ENCODE measurements at places on chromosomes 11 and 22.

DNA sequence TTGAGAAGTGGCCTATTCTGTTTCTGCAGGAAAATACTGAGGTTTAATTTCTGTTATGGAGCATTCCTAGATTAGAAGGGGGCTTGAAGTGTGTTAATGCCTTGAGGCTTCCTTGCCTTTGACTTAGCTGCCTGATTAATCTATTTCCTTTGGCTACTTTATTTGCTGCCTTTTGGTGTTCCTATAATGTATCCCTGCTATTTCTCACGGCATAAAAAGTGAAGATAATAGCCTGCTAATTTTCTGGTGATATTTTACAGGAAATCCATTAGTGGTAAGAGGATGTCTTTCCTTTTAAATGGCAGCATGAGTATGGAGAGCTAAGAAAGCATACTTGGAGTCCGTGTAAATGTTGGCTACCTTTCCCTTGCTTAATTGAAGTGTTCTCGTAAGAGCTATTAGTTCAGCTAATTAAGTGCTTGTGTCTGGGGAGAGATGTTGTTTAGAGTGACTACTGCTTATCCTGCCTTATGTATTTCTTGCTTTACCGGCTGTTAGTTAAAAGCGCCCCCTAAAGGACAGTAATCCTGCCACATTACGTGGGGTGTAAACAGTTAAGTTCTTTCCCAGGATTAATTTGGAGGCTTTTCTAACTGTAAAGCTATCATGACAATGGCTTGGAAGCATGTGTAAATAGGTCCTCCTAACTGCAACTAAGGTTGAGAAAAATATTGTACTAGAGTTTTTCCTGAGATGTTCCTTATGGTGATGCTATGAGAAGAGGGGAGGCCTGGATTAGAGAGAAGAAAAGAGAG, 45.6 kb downstream of the ZNF280B start:
- peak; percentile 25 for DNase-seq

DNA sequence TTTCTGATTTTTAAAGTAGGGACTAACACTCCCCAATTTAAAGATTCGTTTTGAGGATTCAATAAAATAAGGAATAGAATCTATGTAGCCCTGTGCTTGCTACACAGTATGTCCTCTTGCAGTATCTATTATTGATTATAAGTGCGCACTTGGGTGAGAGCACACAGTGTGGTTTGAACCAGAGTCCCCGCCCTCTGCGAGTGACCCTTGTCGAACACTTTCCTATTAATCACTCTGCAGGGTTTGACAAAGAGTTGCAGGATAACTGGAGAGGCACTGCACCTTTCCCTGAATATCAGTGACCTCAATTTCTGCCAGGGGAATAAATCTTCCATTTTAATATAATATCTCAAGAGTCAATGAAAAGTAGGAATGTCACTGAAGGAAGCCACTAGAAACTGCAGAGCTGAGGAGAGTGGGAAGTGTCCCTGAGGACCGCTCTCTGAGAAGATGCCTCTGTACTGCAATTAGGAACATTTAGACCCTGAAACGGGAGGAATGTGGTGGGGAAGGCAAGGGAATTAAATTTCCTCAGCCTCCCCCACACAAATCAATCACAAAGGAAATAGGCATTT, 182.2 kb downstream of the MAML2 start:
- DNase-seq: no peak

DNA sequence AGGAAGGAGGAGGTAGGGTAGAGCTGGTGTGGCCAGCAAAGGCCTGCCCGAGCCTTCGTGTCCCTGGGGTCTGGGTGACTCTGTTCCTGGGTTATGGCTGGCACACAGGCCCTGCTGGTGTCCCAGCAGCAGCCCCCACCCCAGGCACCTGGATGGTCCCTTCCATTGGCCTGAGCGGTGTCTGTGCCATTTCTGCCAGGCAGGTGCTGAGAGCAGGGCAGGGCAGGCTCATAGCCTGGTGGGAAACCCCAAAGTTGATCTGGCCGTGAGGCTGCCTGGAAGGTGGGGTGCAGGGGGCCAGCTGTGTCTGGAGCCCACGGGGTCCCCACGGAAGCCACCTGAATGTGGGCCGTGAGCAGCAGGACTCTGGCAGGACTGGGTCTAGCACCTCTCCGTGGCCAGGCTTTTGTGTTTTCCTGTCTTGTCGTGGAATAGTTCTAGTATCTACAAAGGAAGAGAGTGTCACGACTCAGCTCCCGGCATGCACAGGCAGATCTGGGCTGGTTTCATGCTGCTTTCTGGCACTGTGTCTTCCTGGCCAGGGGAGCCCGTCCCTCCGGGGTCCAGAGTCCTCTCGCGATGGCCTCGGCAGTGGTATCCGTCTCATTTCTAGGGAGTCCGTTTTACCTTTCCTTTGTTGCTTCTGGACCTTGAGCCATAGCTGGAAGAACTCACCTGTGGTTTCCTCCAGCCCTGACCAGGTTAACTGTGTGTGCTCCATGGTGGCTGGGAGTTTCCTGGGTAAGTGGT, 83.7 kb downstream of the KCNQ1 start:
- DNase-seq: no peak

DNA sequence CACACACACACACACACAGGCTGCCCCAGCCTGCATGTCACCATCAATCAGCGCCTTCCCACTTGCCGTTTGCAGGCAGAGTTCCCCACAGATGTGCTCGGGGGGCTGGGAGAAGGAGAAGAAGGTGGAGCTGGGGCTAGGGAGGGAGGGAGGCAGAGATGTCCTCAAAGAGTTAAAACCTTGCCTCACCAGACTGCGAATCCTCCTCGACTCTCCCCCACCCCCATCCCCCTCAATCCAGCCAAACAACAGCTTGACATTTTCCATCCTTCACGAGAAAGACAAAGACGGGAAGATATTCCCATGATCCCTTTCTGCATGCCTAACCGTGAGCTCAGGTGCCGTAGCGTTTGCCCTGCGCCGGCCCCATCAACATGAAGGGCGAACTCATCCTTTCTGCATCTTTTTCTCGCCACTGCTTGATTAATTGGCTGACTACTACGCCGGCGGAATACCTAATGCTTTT, 365.5 kb downstream of the MIAT start:
- DNase-seq: no peak

DNA sequence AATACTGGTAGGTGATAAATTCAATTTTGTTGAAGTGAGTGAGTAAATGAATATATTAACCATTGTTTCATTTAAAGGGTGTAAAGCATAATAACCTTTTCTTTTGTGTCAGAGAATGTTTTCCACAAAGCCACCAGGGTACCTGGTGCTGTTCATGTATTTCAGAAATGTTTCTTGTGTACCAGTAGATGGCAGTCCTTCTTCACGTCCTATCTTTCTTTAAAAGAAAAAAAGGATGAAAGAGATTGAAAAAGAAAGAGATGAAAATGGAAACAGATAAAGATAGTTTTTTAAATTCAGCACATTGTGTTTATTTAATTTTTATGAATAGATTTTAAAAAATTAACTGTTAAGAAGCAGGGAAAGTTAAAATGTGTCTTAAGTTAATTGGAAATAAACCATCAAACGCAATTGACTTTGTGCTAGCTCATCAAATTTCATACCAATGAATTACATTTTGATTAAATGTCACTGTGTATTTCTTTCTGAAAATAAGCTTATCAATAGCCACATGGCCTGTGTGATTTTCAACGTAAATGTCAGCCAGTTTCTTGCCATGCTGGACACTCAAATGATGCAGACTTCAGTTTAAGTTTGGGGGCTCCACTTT, 65.5 kb upstream of the CHORDC1 start:
- peak; percentile 36 for DNase-seq

DNA sequence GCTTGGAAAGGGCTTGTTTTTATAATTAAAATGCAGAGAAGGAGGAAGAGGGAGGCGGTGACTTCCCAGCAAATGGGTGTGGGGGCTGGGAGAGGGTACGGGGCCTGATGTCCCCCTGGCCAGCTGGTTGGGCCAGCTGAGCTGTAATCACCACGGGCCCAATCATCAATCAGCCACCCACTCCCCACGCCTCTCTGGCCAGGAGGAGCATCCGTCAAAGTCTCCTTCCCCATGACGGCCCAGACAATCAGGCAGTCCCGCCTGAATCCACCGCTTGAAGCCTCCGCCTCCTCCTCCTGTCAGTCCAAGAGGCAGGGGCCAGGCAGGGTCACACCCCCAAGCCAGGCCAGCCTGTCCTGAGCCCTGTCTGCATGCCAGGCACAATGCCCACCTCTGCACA, 13.3 kb upstream of the CABP7 start:
- no peak for DNase-seq

DNA sequence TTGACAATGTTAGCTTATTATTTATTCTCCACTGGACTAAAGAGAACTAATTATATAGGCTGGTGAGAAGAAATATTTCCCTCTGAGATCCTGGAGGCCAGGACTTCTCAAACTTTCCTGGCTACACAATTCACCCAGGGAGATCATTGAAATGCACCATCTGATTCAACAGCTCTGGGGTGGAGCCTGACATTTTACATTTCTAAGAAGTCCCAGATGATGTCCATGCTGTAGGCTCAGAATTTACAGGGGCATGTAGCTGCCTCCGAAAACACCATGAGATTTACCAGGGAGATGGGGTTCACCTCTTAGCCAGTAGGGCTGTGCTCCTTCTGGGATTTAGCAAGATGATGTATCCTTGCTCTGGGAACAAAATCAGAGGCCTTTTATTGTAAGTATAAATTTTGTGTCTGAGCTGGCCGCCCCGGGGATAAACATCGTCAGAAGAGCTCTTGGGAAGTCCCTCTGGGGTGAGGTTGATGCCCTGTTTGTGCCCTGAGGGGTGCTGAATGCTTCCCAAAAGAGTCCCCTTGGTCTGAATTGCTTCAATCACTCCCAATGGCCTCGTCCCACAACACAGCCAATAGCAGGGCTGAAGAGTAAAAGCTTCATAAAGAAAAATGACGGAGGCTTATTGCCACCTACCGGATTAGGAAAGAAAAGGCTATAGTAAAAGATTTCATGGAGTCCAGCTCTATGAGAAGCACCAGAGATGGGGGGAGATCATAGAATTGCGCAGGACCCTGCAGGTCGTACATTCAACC, 33.4 kb upstream of the API5 start:
- no peak for DNase-seq

- DNase-seq: no peak
These were observed 4.3 kb downstream of the SLC15A3 start for GRCh38 chr11:60947700-60948099.

DNA sequence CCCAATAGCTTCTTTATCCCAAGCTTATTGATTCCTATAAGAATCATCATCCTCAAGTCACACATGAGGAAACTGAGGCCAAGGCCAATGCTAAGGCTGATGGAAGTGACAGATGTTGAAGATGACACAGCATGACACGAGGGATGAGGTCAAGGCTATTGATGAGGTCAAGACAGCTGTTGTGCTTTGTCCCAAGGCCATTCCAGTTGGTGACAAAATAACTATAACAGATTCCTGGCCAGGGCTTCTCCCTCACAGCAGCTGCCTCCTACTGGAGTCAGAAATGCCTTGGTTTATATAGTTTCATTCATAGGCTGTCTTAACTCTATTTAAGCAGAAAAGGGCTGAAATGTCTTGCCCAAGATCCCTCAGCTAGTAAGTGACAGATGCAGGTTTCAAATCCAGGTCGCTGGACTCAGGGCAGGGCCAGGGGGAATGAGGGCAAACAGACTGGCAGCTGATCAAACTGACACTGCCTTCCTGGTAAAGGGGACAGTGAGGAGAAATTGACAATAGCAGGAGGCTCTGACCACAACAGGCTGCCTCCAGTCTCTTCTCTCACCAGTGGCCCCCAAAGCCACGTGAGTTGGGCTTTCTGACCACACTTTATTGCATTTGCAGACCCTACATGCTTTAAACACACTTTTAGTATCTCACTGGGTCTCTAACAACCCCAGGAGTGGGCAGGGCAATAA, 16.5 kb downstream of the MIF start:
- DNase-seq: no peak

- DNase-seq: no peak
These were observed 265.3 kb downstream of the OPCML start for GRCh38 chr11:133266986-133267385.

- DNase-seq: no peak
These were observed 380.8 kb upstream of the CADM1 start for GRCh38 chr11:115884800-115885534.

DNA sequence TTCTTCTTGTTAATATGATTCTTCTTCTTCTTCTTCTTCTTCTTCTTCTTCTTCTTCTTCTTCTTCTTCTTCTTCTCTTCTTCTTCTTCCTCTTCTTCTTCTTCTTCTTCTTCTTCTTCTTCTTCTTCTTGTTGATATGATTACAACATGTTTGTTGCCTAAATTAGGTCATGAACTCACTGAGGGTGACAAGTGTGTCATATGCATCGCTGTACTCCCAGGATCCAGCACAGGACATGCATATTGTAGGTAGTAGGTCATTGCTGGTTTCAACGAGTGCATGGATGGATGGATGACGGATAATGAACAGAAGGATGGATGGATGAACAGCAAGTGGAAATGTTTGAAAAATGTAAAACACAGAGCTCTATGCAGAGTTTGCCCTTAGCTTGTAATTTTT, 14.9 kb upstream of the PVALB start:
- no peak for DNase-seq

GRCh38 chr11:9803685-9804418, 140.0 kb downstream of the SWAP70 start:
- DNase-seq: no peak

- DNase-seq: no peak
These were observed 46.9 kb downstream of the SMIM38 start for GRCh38 chr11:69202511-69203221.

GRCh38 chr11:69442012-69442806, 39.3 kb upstream of the LINC01488 start:
- no peak for DNase-seq

GRCh38 chr11:35183326-35183925, 44.5 kb downstream of the CD44 start:
- DNase-seq: no peak

DNA sequence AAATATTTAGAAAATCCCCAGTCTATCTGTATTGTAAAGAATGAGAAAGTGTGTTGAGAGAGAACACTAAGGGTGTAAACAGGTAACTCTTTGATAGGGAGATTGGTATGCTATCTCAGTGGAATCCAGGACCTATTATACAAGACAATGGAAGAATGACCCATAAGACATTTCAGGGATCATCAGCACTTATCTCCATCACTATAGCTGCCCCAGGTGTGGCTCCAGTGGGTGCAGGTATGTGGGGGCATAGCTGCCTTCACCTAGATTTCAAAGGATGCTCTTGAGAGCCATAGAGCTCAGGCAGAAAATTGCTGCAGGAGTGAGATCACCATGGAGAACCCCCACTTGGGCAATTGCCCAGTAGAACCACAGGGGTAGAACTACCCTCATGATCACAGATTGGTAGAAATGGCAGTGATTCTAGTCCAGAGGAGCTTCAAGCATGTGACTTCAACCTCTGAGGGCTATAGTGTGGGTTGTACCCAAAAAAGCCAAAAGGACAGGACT, 252.3 kb upstream of the TBCEL start:
- DNase-seq: no peak

Measured in ACHN (cell line).